Activated CD4-positive, alpha-beta T cell treated with anti-CD3 and anti-CD28 coated beads, Interleukin-2, amount 50 U/mL, for 24 hours (primary cell): ENCODE measurements at places on chromosomes 5 and 9.

GRCh38 chr9:91360551-91361290, 997 bp downstream of the AUH start:
- DNase-seq = no peak

DNA sequence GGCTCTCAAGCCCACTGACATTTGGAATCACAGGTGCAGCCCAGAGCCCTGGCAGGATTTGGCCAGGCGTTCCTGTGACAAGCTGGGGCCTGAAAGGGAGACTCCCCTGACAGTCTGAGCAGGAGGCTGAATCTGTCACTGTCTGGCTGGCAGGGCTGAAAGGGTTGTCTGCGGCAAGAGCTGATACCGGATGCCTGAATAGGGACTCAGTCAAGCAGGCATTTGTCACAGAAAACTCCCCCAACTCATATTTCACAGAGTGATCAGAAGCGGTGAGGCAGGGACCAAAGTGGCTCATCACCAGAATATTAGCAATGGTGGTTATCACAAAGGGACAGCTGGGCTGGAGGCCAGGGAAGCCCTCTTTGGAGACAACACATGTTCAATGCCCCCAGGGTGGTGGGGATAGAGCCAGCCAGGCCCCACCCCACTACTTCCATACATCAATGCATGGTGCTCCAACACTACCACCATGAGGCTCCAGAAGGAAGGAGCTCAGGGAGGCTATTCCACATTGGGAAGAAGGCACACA, 295.5 kb downstream of the DTWD2 start:
- DNase-seq = no peak

DNA sequence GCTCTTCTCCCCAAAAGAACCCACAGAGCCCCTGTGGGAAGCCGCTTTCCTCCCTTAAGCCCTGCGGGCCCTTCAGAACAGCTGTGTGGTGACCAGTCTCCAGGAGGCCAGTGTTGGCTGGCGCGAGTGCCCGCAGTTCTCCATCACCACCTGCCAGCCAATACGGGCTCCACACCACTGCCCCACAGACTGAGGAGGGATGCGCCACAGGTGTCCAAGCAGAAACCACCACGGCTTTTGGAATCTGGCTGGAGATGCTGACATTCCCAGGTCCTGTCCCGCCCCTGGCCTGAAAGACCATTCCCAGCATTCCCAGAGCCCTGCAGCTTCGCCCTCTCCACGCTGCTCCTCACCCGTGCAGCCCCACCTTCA, 12.8 kb downstream of the CCNI2 start:
- DNase-seq = no peak

DNA sequence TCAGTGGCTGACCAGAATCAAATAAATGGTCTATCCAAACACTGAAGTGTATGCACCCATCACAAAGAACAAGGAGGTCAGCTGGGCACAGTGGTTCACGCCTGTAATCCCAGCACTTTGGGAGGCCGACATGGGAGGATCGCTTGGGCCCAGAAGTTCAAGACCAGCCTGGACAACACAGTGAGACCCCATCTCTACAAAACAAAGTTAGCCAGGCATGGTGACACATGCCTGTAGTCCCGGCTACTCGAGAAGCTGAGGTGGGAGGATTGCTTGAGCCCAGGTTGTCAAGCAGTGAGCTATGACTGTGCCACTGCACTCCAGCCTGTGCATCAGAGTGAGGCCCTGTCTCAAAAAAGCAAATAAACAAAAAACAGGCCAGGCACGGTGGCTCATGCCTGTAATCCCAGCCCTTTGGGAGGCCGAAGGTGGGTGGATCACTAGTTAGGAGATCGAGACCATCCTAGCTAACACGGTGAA, 40.5 kb downstream of the SEMA4D start:
- DNase-seq = no peak

DNA sequence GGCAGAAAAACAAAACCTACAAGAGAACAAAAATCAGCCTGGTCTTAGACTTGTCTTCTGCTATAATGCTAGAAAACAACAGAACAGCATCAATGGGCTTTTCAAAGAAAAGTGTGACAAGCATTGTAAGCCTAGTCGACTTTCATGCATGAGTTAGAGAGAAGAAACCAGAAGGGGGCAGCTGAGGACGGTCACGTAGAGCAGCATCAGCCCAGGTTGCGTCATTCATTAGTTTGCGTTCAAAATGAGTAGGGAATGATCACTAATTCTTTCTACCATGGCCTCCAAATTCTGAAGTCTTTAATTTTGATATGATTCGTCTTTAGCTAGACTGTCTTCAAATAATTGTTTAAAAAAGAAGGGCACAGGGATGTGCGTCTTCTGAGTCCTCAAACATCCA, 4.7 kb upstream of the ISCA1 start:
- DNase-seq = no peak

DNA sequence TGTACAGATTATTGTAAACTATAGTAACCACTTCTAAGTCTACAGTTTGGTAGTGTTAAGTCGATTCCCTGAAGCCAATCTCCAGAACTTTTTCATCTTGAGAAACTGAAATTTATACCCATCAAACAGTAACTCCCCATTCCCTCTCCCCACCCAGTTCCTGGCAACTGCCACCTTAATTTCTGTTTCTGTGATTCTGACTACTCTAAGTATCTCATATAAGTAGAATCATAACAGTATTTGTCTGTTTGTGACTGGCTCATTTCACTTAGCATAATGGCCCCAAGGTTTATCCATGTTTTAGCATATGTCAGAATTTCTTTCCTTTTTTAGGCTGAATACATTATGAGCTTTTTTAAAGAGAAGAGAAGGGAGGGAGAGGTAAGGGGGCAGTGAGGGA, 61.4 kb downstream of the SPOCK1 start:
- no peak for DNase-seq

DNA sequence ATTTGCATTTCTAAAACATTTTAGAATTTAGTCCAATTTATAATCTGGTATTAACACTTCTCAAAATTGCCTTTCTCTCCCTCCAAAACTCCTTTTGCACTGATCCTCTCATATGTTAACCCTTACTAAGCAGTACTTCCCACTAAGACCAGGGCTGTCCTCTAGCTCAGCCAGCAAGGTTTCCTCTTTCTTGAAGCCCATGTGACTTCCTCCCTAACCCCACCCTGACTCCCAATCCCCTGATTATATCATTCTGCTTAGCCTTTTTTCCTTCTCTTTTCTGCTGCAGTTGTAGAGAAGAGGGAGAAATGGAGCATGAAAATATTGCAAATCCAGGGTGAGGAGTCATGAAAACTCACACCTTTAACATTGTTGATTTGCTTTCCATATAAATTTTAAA, 241.7 kb downstream of the MCTP1 start:
- no peak for DNase-seq

DNA sequence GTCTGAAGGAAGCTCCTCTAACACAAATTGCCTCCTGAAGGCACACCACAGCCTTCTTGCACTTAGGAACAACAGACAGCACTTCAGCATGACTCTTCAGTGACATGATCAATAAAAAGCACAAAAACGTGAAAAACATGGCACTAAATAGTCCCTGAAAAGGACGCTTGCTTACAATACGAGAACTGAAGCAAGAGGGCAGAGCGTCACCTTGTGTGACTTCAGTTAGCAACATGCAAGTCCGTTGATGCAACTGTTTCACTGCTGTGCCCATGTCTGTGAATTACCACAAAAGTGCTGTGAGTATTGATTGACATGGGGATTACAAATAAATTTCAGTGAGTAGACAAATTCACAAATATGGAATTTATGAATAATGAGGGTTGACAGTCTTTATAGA, 219.9 kb upstream of the GAS1 start:
- DNase-seq = no peak

DNA sequence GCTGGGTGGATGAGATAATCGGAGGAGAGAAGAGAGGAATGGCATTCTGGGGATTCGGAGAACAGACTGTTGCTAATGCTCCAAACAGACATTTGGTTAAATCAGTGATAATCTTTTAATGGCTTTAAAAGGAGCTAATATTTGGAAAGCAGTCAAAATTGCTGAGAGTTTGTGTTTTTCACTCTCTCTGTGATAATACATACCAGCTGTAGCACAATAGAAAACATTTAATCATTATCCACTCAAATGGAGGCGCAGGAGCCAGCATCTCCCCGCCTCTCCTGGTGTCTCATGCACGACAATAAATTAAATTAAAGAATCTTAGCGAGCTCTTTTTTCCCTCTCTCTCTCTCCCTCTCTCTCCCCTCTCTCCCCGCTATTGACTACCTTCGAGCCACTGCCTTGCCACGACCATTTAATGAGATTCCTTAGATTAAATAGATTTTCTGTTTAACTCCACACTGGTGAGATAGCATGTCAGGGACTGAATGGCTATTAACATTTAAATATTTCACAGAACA, 268.6 kb upstream of the MVB12B start:
- DNase-seq = no peak

DNA sequence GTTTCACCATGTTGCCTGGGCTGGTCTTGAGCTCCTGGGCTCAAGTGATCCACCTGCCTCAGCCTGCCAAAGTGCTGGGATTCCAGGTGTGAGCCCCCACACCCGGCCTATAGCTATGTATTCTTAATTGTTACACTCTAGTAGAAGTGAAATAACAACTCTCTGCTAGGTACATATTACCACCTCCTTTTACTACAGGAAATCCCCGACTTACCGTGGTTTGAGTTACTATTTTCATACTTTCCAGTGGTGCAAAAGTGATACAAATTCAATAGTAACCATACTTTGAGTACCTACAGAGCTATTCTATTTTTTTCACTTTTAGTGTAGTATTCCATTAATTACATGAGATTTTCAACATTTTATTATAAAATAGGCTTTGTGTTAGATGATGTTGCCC, 719 bp downstream of the ARL14EPL start:
- DNase-seq = no peak

DNA sequence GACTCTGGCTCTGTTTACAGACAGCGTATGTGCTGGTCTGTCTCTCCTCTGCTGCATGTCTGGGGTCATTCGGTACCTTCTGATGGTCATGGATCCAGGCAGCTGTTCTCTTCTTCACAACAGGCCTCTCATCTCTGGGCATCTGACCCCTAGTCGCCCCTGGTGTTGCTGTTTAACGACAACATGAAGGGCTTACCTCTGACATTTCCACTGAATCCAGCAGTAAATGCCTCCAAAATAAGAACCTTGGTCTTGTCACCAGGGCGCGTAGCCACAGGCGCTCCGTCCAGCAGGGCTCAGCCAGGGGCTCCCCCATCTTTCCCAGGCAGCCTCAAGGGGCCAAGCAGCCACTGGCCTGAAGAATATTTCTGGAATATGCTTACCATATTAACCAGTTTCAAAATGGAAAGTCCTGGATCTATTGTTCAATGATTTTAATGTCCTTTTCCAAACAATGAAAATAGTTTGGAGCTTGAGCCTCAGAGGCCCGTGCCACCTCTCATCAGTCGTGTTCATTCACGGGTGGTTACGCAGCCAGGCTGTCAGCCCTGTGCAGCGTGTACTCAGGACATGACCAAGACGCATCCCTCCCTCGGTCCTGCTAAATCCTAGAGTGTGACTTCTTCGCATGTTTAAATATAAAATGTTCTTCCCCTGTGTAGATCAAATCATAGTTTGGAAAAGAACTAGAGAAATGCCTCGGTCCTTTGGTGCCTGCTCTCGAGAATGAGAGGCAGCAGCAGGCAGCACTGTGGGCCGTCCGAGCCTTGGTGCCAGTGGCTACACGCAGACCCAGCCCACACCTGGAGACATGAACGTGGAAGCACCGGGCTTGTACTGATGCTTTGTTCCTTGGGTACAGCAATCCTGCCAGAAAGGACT, 30.1 kb upstream of the LRRC14B start:
- no peak for DNase-seq

GRCh38 chr9:89811886-89812450, 207.2 kb downstream of the GADD45G start:
- no peak for DNase-seq

GRCh38 chr9:33881635-33882034, 64.7 kb downstream of the UBE2R2 start:
- peak; percentile 7 for DNase-seq

DNA sequence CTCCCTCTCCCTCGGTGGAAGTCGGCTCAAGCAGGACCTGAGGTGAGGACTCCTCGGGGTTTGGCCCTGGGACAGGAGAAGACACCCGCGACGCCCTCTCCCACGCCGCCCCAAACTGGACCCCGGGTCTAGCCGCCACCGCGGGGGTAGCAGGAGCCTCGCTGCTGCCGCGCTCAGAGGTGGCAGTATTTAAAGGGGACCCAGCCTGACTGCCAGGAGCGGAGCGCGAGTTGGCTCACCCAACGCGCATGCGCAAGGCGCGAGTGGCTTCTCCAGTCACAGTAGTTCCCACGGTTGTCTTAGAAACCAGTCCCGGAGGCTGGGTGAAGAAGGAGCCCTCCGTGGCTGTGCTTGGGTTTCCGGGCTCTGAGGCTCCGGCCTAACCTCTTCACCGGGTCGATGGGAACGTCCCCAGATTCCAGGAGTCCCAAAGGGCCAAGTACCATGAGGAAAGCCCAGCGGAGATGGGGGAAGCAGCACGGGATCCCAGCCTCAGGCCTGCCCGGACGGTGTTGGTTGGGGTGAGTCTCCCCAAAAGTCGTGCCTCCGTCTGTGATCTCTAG, 477.8 kb downstream of the SPATA31A7 start:
- no peak for DNase-seq

GRCh38 chr9:27679338-27679737, 106.1 kb upstream of the C9orf72 start:
- DNase-seq = no peak

- no peak for DNase-seq
Observed at GRCh38 chr5:56616454-56617160, 198.7 kb upstream of the MAP3K1 start.

DNA sequence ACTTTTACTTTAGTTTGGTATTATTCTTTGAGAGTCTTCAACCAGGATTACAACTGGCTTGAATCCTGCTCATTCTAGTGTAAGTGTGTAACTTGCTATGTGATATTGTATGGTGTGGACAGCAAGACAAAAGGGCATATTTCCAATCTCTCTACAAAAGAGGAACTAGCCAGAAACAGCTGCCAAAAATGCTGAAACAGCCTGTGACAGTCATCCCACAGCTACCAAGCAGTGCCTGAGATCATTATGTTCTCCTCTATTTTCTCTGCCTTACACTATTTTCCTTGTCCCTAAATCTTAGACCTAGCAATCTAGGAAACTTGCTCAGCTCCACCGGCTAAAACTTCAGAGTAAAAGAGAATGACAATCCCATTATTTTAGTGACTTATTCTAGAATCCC, 42.8 kb downstream of the WDR41 start:
- no peak for DNase-seq

DNA sequence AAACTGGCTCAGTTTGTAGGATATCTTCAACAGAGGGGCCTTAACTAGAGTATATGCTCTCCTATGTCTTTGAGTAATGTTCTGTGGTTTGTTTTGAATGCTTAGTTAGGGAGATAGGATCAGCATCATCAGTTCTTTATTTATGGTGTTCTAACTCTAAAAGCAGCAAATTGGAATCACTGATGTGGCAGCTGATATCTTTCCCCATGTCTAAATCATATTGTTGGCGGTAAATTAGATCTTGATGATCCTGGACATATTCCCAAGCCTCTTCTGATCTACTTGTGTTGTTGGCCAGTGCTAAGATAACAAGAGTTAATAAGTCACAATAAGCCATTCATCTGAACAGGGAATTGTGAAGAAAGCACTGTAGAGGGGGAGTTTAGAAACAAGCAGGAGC, 332.4 kb upstream of the DAB2 start:
- no peak for DNase-seq

- DNase-seq = no peak
Observed at GRCh38 chr9:96478829-96479371, 28.9 kb downstream of the HABP4 start.

- peak; percentile 66 for DNase-seq
Observed at GRCh38 chr9:114487607-114488300, 17.5 kb downstream of the WHRN start.
